ENCODE measurements at places on chromosomes 2 and 18.

DNA sequence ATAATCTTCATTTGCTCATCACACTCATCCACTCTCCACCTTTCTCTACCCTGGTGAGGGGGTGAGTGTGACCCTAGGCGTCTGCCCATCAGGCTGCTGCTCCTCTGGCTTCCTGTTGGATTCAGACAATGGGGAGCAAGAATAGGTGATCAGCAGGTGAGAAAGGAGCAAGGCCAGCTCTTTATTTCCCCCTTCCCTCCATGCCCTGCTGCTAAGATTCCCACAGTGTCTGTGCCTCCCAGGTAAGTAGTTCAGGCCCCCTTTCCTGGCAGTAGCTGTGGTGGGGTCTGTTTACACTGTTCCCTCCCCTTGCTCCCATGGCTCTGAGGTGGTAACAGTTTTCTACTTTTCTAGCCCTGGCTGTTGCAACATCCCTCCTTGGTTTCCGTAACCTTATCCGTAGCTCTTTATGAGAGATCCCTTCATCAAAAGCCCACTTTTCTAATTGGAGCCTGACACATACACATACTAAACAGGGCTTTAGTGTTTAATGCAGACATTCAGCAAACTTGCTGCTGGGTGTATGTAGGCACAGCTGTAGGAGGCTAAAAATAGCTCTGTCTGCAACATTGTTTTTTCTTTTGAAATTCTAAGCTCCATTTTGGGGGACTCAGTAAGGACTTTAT, 27.5 kb downstream of the MAP2 start:
- DNase-seq, result no peak

DNA sequence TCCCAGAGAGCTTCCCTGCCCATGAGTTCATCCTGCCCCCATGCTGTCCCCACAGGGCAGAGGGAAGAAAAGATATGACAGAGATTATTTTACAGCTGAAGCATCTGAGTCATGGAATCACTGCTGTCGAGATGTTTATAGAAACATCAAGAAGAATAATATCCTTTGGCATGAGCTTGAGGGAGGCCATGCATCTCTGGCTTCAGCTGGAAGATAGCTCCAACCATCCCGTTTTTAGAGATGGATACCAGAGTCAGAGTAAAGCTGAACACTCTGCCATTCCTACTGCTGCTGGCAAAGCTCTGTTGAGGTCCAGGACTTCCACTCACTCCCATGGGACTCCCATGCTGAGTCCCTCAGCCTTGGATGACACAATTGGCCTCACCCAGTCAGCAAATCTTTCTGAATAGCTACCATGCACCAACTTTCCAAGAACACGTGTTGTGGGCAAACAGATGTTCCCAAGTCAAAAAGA, 167.8 kb downstream of the TTC32 start:
- no peak for DNase-seq

DNA sequence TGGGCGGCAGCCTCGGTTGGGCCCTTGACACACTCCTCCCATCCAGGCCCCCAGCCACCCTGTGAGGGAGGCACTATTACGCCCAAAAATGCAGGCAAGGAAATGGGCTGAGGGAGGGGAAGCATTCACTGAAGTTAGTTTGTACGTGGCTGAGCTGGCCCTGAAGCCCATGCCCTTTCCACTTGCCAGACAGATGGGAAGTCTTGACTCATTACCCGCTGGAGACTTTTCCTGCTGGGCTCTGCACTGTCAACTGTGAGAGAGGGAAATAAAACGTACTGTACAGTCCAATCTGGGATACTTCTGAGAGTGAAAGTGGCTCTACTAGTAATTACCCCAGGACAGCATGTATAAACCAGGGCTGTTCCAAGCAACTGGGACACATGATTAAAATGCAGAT, 125.9 kb downstream of the MSH2 start:
- no peak for DNase-seq

DNA sequence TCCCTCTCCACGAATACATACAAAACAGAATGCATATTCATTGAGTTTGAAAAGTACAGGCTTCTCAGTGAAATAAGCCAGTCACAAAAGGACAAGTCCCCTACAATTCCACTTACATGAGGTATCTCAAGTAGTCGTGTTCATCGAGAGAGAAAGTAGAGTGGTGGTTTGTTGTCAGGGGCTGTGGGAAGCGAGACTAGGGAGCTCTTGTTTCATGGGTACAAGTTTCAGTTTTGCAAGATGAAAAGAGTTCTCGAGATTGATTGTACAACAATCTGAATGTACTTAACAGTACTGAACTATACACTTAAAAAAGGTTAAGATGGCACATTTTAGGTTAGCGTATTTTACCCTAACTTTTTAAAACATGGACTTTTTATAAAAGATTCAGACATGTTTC, 71.5 kb upstream of the TTC39C start:
- DNase-seq, result no peak

- no peak for DNase-seq
Observed at GRCh38 chr2:81436256-81436655, 1131.7 kb upstream of the LRRTM1 start.

- DNase-seq, result no peak
Observed at GRCh38 chr2:128867936-128868636, 549.4 kb upstream of the HS6ST1 start.

GRCh38 chr2:68252400-68253218, at the start of gene PPP3R1:
Gene PPP3R1, minus strand, starts transcription at chr2:68252532. Its CDS starts 405 bp downstream, at chr2:68252127.
- peak; percentile 87 for DNase-seq

DNA sequence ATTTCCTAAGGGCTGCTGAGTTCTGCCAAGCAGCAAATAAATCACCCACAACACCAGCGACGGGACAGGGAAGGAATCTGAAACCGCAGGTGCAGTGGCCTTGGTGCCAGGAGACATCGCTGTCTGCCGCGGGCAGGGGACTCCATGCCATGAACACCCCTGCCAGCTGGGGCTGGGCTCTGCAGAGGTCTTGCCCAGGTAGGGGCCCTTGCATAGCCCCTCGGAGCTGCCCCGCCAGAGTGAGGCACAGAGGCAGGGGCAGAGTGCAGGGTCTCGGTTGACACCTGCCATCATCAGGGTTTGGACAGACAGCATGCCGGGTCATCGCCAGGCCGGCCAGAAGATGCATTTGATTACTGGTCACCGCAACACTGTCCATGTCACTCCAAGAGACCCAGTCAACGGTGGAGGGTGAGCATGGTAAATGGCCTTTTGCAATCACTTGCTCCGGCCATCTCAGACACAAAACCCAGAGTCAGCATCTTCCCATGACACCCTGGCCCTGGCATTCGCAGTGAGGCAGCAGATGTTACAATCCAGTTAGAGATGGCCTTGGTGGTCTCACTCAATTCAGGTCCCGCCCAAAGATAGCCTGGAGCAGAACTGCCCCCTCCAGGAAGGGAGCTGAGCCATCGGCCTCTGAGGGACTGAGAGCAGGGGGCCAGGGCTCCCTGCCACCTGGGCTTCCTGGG, 255.4 kb downstream of the NDUFA10 start:
- DNase-seq, result no peak

DNA sequence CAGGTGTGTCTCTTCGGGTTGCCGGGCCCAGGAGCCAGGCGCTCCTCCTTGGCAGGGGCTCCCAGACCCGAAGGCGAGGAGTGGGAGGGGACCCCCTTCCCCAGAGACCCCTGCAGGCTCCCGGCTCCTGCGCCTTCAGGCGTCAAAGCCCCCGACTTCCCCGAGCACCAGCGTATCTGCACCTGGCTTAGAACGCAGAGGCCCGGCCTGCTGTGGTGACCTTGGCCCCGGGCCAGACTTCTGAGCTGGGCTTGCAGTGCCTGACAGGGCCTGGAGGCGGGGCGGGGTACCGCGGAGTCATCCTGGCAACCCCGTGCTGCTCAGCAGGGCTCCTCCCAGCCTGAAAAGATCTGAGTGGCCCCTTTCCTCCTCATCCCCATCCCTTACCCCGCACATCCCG, 27.0 kb downstream of the SKA1 start:
- no peak for DNase-seq

- DNase-seq, result no peak
Observed at GRCh38 chr2:217803653-217803960, 199.2 kb downstream of the TNS1 start.

DNA sequence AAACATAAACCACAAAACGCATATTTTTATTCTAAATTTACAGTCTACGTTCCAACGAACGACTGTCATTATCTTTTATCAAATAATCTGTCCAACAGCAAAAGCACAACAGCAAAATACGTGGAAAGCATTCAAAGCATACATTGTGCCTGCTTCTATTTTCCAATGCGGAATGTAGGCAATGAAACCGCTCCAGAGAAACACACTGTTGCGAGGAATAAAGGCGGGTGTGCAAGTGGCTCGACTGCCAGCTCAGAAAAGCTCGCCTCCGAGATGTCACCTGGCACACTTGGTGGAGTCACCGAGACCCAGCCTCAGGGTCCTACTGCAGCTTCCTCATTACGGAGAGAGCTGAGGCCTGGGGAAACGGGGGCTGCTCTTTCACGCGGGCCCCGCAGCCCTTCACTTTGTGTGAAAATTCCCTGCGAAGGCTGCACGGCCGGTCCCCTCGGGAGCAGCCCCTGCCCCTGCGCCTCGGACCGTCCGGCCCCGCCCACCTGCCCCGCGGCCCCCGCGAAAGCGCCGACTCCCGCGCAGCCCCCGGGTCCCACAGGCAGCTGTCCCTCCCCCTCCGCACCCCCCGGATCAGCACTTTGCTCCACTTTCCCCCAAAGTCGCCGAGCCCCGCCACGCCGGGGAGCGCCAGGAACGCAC, 752 bp downstream of the MGAT4A start:
- no peak for DNase-seq

DNA sequence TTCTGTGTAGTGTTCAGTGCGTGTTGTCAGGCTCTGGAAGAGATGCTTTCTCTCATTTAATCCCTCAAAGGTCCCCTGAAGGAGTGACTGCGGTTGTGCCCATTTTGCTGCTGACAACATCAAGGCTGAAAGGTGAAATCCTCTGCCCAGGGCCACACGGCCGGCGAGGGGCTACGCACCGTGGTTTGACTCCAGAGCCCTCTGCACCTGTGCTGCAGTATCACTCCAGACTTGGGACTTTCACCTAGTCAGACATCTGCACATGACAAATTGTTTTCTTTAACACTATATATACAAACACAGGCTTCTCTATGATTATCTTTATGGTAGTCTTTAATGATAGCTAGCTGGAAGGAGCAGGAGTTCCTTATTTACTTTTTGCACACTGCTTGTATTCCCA, 90.2 kb downstream of the ARMC9 start:
- no peak for DNase-seq

GRCh38 chr2:191881982-191882816, 35.3 kb upstream of the CAVIN2 start:
- no peak for DNase-seq

DNA sequence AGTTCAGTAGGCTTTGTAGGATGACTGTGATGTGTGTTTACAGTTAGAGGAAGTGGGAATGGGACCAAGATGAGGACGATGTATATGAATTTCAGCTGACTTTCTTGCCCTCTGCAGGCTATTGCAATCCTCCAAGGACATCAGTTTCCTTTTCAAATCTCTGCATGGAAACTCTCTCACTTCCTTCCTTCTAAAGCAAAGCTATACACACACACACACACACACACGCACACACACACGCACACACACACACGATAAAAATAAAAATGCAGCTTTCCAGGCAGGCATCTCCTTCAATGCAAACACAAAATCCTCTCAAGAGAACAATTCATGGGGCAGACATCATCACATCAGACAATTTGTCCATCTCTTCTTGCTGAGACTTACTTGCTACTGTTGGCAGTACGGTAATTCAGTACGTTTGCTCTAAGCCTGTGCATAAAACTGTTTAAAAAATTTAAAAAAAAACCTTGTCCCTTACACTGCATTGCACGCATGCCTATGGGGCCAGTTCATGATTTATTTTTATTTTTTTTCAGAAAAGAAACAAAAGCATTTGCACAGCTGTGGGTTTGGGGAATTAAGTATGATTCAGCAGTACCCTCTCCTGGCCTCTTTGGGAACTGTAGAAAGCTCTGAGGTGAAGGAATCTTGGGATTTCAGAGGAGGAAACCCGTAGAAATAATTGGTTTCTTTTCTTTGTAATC, 27.1 kb upstream of the ICOS start:
- no peak for DNase-seq

DNA sequence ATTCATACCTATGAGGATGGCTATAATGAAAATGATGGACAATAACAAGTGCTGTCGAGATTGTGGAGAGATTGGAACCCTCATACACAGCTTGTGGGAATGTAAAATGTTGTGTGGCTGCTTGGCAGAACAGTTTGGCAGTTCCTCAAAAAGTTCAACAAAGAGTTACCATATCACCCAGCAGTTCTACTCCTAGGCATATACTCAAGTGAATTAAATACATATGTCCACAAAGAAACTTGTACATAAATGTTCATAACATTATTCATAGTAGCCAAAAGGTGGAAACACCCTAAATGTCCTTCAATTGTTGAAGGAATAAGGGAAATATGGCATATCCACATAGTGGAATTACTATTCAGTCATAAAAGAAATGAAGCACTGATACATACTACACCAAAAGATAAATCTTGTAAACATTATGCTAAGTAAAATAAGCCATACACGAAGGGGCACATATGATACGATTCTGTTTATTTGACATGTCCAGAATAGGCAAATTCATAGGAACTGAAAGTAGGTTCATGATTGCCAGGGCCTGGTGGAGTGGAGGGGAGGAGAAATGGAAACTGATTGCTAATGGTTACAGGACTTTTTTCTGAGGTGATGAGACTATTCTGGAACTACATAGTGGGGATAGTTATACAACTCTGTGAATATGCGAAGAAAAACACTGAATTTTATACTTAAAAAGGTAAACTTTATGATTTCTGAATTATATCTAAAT, 92.1 kb downstream of the ADAM23 start:
- no peak for DNase-seq

DNA sequence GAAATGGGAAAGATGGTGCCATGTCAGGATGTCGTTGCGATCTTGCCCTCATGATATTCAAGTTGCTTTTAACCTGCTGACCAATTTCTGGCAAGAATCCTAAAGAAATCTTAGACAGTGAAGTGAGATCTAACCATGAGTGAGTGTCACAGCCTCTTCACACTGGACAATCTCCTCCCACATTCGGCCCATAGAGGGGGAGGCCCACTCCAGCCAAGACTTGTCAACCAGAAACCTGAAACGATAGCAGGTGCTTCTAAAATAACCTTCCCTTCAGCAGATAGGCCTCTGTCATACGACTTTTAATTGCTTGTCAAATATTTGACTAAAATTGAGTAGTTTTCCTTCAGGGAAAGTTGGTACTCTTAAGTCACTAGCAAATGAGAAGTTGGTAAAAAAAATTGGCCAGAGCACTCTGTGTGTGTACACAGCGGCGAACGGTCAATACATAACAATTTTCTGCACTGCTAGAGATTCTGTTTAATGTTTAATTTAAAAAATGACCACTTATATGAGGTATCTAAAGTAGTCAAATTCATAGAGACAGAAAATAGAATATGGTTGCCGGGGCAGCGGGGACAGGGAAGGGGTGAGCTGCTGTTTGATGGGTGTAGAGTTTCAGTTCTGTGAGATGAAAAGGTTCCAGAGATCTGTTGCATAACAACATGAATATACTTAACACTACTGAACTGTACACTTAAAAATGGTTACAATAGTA, 110.2 kb downstream of the VAPA start:
- DNase-seq, result no peak

GRCh38 chr18:43719267-43719795, 442.0 kb upstream of the SYT4 start:
- DNase-seq, result no peak
